NCI-H748 treated with DMSO at 0.1 percent for 48 hours (cell line): ENCODE measurements at places on chromosomes 4 and X.

- no peak for DNase-seq
These were observed 2.1 kb upstream of the ZNF141 start for GRCh38 chr4:335515-335914.

DNA sequence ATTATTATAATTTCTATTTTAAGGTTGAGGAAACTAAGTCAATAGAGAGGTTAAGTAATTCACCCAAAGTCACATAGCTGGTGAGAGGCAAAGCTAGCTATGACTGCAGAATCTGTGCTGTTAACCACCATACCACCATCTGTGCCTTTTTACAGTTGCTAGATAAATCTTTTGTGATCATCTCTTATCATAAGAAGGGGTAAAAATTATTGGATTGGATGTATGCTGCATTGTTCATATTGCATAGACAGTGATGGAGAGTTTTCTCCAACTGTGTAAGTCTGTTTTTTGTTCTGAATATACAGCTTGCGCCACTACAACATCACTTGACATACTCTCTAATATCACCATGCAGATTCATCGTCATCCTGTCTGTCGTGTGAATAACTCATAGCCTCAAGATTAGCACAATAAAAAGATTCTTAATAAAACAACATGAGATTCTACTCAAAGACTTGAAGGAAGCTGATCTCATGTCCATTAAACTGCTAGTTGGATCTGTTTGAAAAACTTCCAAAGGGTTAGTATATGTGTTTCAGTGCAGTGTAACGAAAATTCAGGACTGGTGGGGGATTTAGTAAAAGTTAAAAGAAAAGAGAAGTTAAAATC is 495.9 kb downstream of the SPRY1 start:
- DNase-seq: no peak

DNA sequence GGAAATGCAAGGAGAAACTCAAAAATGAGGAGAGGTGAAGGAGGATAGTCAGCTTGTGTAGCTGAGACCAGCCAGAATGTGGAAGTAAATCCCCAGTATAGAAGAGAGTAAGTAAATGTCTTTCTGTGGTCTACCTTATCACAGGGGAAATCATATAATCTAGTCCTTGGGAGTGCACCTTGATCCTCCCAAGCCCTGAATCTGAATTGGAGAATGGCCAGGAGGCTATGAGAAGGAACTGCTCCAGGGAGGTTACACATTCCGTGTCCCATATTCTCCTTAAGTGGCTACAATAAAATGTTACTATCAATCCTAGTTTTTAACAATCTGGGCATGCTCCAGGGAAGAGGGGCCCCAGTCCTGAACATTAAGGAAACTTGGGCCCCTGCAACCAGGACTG is 10.8 kb downstream of the AGTR2 start:
- no peak for DNase-seq

DNA sequence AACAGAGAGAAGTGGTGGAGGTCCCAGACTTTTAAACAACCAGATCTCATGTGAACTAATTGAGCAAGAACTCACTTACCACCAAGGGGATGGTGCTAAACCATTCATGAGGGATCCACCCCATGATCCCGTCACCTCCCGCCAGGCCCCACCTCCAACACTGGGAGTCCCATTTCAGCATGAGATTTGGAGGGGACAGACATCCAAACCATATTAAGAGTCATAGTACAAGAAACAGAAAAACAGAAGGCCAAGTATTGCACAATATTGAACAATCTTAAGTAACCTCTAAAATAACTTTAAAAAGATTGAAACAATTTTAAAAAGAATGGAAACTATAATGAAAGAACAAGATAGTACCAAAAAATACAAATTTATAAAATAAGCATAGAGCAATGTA is 110.0 kb downstream of the CBR4 start:
- DNase-seq: no peak

- no peak for DNase-seq
These were observed 638.9 kb downstream of the MID1IP1 start for GRCh38 chrX:39439906-39440798.

DNA sequence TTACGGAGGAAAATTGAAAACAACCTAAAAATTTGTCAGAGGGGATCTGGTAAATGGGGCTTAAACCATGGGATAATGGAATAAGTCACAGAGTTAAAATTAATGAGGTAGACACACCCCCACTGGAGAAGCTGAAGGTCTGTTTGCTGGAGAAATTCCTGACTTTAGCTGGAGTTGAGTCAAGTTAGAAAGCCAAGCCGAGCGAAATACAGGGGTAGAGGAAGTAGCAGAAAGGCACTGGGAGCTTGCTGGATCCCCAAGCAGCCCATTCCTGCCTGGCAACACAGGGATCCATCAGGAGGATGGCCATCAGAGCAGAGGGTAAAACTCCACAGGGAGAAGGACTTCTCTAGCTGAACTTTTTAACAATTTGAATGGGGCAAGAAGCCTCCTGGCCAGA is 163.8 kb downstream of the ATRX start:
- no peak for DNase-seq

DNA sequence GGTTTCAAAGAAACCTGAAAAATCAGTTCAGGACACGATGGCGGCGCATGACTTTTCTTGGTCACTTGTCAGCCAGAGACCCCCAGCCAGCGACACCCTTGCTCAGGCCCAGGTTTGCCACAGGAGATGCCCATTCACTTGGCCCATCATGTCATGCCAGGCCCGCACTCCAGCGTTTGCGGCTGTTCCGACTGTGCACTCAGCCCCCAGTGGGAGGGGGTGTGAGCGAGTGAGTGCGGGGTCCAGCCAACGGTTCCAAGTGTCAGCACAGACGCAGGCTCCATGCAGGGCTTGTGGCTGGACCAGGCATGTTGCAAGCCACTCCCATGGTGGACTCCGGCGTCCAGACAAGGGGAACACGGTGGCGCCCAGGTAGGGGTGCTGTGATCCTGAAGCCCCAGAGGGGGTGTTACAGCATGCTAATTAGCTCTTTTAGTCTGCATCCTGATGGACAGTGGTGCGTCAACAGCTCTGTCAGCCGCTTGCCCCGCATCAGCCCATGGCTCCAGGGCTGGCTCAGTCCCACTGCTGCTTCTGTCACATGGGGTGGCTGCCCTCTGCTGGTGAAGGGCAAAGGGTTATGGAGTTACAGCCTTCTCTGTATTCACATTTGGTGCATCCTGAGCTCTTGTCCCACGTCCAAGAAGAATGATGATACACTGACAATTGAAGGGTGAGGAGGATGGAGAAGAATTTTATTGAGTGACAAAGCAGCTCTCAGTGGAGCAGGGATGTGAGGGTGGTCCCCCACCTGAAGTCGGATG is 3.7 kb upstream of the MAEA start:
- no peak for DNase-seq

DNA sequence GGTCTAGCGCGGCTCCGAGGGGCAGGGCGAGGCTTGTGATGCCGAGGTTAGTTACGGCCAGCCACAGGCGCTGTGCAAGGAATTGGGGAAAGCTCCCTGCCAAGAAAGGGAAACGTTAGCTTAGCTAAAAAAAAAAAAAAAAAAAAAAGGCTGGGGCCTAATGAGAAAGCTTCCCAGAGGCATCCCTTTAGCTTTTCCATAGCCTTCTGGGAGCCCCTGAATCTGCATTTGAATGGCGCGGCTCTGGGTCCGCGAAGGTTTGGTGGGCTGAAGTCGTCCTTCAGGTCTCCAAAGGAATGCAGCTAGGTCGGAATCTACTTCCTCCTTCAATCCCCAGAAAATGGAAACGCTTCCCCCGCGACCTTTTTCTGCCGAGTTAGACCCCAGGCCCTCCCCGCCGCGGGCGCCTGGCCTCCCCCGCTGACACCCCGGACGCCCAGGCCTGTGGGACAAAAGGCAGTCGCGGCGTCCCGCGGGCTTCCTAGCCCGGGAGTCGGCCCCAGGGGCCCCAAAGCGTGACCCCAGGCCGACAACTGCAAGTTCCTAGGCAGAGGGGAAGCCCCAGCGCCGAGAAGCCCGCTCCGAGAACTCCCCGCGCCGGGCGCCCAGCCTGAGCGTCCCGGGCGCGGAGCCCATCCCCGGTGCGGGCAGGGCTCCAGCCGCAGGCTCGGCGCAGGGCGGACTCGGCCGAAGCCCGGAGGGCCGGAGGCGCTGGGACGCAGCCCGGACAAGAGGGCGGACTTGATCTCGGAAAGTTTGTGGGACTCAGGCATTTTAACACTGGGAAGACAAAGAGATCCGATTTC is 605 bp upstream of the FAT1 start:
- DNase-seq: no peak

DNA sequence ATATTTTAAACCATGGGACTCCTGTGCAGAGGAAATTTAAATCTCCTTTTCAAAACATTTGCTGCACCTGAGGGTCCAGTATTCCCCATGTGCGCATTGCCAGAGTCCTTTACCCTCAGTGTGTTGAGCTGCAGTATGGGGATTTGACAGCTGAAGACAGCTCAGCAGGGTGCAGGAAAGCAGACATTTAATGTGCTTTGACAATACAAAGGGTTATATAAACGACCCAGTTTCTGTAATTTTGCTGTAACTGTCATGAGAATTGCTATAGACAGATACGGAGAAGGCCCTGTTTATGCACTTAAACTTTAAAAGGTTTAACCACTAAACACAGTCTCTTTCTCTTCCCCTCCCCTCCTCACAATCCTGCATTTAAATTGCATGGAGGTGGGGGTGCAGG is 393.4 kb downstream of the MID1IP1 start:
- DNase-seq: no peak
